ENCODE measurements at places on chromosomes 16 and 17.

GRCh38 chr16:964356-965035 lies 6.3 kb downstream of the LMF1 start:
- DNase-seq = peak; percentile 47

DNA sequence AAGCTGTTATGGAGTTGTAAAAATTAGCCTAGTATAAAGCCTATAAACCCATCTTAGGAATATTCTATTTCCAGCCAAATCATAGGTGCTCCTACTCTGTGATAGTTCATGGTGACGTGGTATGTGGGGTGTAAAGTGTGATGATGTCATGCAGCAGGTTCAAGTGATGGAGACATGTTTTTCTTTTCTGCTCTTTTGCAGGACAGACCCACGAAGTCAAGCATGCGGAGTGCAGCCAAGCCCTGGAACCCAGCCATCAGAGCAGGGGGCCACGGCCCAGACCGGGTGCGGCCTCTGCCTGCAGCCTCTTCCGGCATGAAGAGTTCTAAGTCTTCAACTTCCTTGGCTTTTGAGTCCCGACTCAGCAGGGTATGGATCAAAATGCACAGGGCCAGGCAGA lies 87.3 kb downstream of the SPECC1 start:
- no peak for DNase-seq

DNA sequence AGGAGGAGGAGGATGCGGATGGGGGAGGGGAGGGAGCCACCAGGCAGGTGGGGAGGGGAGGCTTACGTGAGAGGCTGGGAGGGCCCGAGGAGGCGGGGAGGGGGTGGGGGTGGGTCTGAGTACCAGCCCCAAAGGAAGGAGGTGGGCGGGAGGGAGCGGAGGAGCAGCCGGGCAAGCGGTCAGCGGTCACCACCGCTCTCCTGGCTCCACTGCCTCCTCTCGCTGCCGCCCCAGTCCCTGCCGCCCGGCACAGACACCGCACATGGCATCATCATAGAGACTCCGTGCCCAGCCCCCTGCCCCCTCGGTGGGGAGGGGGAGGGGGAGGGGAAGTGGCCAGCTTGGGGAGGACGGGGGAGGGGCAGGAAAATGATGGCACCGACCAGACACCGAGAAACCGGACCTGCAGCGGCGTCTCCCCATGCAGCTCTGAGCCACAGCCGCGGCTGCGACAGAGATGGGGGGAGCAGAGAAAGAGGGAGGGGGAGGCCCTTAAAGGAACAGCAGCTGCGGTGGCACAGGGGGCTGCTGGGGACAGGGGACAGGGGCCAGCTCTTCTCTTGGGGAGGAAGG lies at the start of gene TLCD3B:
Gene TLCD3B (minus strand): TSS at position 431 of the 573 bp plus-strand sequence. CDS start 744 bp downstream, outside the sequence.
- no peak for DNase-seq

DNA sequence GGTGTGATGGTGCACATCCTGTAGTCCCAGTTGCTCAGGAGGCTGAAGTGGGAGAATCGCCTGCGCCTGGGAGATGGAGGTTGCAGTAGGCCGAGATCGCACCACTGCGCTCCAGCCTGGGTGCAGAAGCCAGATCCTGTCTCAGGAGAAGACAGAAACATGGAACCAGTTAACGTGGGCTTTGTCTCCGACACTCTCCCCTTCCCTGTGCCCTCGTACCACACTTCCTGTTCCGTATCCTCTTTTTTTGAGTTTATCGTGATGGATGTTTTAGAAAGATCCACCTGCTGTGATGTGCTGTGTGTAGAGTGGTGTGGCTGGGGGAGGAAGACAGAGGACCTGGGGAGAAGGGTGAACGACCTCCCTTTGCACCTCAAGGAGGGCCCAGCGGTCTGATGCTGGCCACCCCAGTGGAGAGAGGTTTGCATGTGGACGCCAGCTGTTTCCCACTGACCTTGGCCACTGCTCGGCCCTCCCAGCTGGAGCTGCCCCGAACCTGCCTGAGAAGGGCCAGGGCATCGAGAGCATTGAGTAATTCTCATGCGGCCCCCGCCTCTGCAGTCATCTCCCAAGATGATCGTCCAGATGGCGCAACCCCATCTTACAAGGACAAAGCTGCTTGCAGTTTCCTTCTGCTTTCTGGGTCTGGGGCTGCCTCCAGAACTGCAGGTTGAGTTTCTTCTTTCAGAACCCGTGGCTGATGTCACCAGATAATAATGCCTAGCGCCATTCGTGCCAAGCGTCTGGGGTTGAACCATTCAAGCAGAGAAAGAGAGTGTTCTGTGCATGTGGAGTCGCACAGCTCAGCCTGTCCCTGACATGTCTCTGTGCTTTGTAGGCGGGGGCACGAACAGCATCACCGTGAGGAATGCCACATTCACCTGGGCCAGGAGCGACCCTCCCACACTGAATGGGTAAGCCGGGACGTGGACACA lies 126.3 kb downstream of the ABCC1 start:
- peak; percentile 71 for DNase-seq

DNA sequence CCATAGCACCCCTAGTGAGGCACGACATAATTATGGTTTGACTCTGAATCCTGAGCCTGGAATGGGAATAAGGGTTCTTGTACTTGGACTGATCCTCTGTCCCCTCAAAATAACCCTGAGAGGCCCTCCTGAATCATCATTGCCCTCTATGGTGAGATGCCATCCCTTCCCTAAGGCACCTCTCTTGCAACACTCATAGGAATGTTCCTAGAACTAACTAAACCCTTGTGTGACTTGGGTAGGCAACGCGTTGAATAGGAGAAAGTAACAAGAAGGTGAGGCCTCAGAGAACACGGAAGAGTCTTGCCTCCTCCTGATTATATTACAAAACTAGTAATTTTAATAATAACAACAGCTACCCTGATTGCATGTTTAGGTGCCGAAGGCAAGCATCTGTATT lies 189.1 kb upstream of the ANKFN1 start:
- DNase-seq = no peak

DNA sequence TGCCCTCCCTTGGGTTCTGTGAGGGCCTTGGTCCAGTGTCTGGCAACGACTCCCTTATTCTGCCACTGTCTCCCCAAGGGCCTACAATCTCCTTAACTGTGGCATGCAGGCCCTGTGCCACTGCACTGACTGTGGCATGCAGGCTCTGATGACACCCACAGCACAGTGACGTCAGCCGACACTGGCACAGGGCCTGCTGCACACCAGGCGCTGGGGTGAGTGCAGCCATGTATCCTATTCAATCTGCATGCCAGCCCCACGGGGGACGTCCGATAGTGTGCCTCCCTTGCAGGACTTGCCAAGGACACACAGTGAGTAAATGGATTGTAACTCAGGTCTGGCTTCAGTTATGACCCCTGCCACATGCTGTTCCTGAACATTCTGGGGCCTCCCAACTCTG lies 39.8 kb upstream of the RASD1 start:
- peak; percentile 53 for DNase-seq

GRCh38 chr17:57027852-57028251 lies 49.9 kb downstream of the SCPEP1 start:
- no peak for DNase-seq

GRCh38 chr17:65235284-65235683 lies 98.1 kb downstream of the RGS9 start:
- DNase-seq = no peak

DNA sequence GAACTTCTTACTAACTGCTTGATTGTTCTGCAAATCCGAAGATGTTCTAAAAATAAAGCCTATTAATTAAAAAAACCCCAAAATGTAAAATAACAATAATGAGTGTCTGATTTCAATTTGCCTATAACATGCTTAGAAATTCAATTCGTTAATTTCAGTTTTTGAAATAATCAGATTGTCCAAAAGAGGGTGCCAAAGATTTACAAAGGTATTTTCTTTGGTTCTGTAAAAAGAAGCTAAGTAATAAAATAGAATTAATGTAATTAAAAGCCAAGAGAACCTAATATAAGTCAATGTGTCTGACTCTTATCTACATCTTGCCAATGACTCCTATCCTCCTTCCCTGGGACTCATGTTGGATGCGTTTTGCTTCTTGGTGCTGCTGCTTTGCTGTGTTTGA lies 75.0 kb upstream of the CPHXL start:
- DNase-seq = no peak

DNA sequence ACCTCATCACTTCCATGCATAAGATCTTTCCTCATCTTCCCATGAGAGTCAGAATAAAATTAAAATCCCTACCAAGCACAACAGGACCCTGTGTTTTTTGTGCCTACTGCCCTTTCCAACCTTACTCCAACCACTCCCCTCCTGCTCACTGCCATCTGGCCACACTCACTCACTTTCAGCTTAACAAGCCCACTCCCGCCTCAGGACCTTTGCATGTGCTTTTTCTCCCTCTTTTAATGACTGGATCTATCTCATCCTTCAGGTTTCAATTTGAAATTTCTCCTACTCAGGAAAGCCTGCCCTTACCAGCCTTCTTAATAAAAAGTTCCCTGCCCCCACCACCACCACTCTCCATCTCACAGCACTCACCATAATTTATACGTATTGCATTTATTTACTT lies 14.7 kb downstream of the C17orf67 start:
- DNase-seq = no peak

GRCh38 chr17:78716814-78717393 lies 65.2 kb downstream of the CYTH1 start:
- peak; percentile 45 for DNase-seq

DNA sequence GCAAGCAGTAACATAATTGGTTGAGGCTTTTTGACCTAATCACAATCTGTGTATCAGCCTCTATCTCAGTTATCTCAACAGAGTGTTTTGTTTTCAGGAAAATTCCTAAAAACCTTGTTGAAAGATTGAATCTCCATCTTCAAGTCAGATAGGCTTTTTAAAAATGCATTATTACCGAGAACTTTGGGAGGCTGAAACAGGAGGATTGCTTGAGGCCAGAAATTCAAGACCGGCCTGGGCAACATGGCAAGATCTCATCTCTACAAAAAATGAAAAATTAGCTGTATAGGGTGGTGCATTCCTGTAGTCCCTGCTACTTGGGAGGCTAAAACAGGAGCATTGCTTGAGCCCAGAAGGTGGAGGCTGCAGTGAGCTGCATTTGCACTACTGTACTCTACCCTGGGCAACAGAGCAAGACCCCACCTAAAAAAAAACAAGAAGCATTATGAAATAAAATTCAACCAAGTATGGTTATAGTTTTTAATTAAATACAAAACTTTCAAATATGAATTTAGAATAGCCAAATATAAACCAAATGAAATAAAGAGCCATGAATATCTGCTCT lies 68.4 kb downstream of the VMP1 start:
- DNase-seq = no peak

DNA sequence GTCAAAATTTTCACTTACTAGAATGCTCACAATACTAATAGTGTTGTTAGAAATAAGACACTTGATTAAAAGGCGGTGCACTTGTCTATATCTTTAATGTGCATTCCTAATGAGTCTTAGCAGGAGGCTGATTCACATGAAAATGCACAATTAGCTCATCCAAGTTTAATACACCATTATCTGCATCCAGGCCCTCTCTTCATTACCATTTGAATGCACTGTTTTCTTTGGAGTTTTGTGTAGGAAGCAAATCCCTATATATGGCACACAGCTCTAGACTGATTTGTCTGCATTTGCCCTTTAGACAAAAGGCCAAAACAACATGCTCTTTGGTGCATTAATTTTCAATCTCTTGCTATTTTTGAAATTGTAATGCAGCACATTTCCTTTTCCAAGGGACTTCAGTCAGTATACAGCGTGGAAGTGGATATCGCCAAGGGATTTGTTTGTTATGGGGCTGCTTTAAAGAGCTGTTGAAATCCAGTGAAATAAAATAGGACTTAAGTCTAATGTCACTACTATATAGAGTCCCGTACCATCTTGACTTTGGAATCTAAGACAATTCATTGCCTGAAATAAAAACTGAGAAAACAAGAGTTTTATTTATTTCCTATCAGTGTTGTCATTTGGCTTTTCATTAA lies 257.6 kb upstream of the CPHXL start:
- no peak for DNase-seq

- DNase-seq = no peak
Measured at GRCh38 chr17:74759243-74759801, 10.9 kb downstream of the NHERF1 start.

DNA sequence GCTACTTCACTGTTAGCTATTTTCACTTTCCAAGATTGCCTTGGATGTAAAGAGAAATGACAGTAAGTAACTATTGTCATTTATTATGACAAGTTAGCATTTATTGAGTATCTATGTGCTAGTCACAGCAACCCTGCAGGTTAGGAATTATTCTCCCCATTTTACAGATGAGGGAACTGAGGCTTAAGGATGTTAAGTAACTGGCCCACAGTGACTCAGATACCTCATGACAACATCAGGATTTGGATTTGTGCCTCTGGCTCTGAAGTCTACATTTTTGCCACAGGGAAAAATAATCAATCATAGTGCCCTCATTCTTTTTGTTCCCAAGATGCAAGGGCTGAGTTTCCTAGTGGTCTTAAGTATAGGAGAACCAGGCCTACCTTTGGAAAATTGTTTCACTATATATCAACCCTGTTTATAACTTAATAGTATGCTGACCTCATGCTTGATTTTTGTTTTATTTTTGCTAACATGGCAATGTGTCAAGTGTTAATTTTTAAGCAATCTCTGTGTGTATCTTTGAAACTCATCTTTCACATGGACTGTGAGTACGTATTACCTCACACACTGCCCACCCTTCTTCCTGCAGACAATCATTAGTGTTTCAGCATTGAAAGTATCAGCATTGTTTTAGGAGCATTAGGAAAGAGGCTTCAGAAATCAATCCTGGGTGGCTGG lies 105.0 kb downstream of the TANGO6 start:
- peak; percentile 37 for DNase-seq

DNA sequence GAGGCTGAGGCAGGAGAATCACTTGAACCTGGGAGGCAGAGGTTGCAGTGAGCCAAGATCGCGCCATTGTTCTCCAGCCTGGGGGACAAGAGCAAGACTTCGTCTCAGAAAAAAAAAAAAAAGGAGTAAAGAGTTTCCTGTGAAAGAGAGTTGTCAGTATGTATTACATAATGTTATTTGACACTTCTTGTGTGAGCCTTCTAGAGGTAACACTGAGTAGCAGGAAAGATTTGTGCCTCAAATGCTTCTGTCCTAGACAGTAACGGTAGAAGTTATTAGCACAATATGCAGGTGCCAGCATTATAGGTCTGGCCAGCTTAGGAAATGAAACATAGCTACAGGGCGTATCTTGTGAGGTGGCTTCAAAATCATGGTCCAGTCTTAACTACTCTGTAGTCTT lies 6.2 kb downstream of the RPS6KB1 start:
- no peak for DNase-seq

All from fibroblast of lung (primary cell).